ENCODE measurements at places on chromosomes 4 and X. TPM values are rescaled to one million over a fixed set of nuclear protein-coding genes. Genes with fewer than 3 reads are reported as not detected.

The MUC7 gene
- total RNA-seq = not detected

The PLAC8 gene
- 81.7 TPM for total RNA-seq

The CD40LG gene
- total RNA-seq = 1.6 TPM

The ZNF157 gene
- 0.23 TPM for total RNA-seq

The REELD1 gene
- total RNA-seq = 0.29 TPM

The RHOH gene
- 8.8 TPM for total RNA-seq

DNA sequence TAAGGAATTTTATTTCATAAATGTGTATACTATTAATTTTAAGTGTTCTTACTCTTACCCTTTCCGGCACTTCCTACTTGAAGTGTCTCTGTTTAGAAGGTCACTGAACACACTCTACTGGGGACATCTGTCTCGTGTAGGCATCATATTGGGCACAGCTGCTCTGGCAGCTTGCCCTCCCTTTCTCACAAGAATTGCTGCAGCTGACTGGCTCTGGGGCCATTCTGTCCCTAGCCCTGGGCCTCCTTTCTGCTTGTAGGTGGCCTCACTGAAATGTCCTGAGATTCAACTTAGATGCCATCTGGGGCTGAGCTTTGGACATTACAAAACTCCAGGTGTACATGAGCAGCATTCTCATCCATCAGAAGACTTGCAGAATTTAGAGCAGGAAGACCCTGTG, 49.6 kb downstream of the SMAD1 start:
- H3K27me3 ChIP-seq = no peaks in the 10 kb centered on the region
- no peak overlapping the region for H3K4me3 ChIP-seq
- H3K36me3 ChIP-seq = no peaks in the 10 kb centered on the region
- H3K4me1 ChIP-seq = no peaks in the 10 kb centered on the region
- DNase-seq = no peak
- no peak overlapping the region for H3K27ac ChIP-seq

GRCh38 chrX:101220662-101221260, 1.2 kb downstream of the DRP2 start:
- H3K36me3 ChIP-seq = no peaks in the 10 kb centered on the region
- no peak overlapping the region for H3K4me3 ChIP-seq
- no peak for DNase-seq
- H3K27ac ChIP-seq = no peak overlapping the region

DNA sequence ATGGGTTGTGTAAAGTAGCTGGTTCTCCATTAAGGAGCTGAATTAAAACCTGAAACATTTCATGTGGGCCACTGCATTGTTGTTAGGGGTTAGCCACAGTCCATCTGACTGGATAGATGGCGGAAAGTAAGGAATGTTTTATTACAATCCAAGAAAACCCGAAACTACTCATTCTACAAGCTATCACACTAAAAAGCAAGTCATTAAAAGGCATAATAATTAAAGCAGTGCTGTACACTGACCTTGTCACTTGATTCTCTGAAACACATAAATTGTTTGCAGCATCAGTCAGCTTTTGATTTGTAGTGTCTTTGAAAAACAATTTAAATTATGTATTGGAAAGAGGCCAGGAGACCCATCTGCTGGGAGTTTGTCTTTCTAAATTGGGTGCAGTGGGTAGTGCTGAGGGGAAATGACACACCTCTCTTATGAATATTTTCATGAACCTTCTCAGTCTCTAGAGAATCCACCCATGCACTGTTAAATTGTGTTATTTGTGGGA, 75.7 kb upstream of the ANK2 start:
- H3K27me3 ChIP-seq = no peaks in the 10 kb centered on the region
- H3K4me3 ChIP-seq = no peak overlapping the region
- H3K4me1 ChIP-seq = no peaks in the 10 kb centered on the region
- DNase-seq = no peak
- no peak overlapping the region for H3K27ac ChIP-seq

- no peak for DNase-seq
- H3K27me3 ChIP-seq = no peaks in the 10 kb centered on the region
- no peak overlapping the region for H3K27ac ChIP-seq
- H3K4me3 ChIP-seq = no peak overlapping the region
- H3K4me1 ChIP-seq = no peaks in the 10 kb centered on the region
Measured at GRCh38 chr4:48931459-48931858, 24.9 kb upstream of the OCIAD2 start.

DNA sequence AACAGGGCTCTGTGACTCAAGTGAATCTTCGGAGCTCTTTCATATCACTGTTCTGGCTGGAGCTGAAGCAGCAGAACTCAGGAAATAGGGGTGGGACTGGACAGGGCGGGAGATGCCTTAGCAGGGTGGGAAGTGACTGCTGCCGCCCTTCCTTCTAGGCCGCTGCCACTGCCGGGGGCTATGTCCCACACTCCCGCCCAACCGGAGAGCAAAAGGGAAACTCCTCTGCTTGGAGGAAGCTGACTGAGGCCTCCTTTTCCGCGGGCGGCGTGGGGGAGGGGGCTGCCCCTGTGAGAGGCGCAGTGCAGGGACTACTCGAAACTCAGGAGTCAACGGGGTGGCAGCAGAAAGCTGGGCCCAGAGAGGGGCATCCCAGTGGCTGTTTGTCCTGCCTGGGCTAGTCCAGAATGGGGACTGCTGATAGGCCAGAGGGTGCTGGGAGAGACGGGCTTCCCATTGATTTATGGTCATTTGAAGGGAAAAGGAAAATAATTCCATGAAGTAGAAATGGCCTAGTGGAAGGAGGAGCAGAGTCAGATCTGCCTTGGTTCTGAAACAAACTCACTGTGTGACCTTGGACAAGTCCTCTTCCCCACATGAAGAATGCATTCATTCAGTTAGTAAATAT, 36.9 kb downstream of the STARD8 start:
- peak; percentile 69 for DNase-seq
- H3K27ac ChIP-seq = peak overlapping the region; percentile 51
- H3K4me1 ChIP-seq = peaks cover 15% of the 10 kb centered on the region

GRCh38 chr4:109953556-109953955, 40.9 kb downstream of the EGF start:
- H3K36me3 ChIP-seq = no peaks in the 10 kb centered on the region
- no peaks in the 10 kb centered on the region for H3K4me1 ChIP-seq
- DNase-seq = no peak
- no peaks in the 10 kb centered on the region for H3K27me3 ChIP-seq
- H3K27ac ChIP-seq = no peak overlapping the region

- H3K27ac ChIP-seq = no peak overlapping the region
- no peaks in the 10 kb centered on the region for H3K36me3 ChIP-seq
- H3K27me3 ChIP-seq = no peaks in the 10 kb centered on the region
Measured at GRCh38 chrX:150768580-150769190, 75.5 kb downstream of the MTMR1 start.

GRCh38 chrX:150352581-150352980, 10.5 kb upstream of the MAMLD1 start:
- no peaks in the 10 kb centered on the region for H3K4me1 ChIP-seq
- H3K27me3 ChIP-seq = no peaks in the 10 kb centered on the region
- no peak overlapping the region for H3K27ac ChIP-seq
- H3K4me3 ChIP-seq = no peak overlapping the region
- H3K36me3 ChIP-seq = no peaks in the 10 kb centered on the region
- no peak for DNase-seq

DNA sequence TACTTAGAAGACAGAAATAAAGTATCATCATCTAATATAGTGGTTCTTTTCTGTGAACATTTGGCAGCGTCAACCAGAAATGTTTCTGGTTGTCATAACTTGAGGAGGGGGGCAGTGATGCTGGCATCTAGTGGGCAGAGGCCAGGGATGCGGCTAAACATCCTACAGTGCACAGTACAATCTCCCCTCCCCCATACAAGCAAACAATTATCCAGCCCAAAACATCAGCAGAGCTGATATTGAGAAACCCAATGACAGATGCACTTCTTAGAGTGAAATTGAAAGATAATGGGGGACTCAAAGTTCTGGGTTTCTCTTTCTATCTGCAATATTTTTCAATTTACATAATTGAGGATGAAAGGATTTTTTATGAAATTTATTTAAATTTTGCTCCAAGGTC, 1.9 kb upstream of the EIF1AX start:
- H3K4me3 ChIP-seq = no peak overlapping the region
- no peak overlapping the region for H3K27ac ChIP-seq
- H3K36me3 ChIP-seq = no peaks in the 10 kb centered on the region
- DNase-seq = no peak
- H3K27me3 ChIP-seq = no peaks in the 10 kb centered on the region
- peaks cover 9% of the 10 kb centered on the region for H3K4me1 ChIP-seq

- no peaks in the 10 kb centered on the region for H3K27me3 ChIP-seq
- H3K4me1 ChIP-seq = no peaks in the 10 kb centered on the region
- no peak overlapping the region for H3K4me3 ChIP-seq
- H3K36me3 ChIP-seq = no peaks in the 10 kb centered on the region
Measured at GRCh38 chr4:185752872-185753271, 59.1 kb downstream of the SORBS2 start.

Data from upper lobe of right lung (tissue), 1 donor.